ENCODE measurements at places on chromosomes 2 and 18.
A peak's percentile ranks its signal among the peaks of the same experiment; 100 is the strongest.

DNA sequence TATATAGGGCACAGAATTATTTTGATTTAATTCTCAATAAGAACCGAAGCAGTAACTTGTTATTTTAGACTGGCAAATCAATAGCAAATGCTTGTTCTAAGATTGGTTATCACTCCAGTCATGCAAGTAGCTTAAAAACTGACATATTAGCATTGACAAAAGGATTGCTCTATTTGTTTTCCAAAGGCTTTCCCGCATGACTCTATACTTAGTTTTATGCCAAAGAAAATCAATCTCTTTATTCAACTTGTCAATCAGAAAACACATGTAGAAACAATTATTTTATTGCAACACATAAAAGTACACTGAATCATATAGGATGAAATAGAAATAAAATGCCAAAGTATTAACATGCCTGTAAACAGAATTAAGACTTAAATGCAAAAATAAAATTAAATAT, 108.4 kb downstream of the AFF3 start:
- DNase-seq = no peak

DNA sequence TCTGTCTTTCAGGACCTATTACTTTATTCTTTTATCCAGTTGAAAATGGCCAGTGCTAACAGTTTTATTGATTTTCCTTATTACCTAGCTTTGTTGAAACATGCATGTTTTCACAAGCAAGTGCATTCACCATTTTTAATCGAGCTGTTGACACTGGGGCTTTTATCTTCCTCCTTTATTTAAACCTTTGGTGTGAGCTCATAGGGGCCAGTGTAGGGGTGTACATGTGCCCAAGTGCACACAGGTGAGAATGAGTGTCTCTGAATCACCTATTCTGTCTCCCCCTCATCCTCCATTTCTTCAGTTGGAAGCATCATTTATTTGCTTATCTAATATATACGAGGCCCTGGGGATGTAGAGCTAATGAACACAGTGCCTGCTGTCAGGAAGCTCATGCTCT, 199.1 kb downstream of the PRKCE start:
- no peak for DNase-seq

- DNase-seq = no peak
Measured at GRCh38 chr18:23618862-23619387, 32.6 kb upstream of the NPC1 start.

DNA sequence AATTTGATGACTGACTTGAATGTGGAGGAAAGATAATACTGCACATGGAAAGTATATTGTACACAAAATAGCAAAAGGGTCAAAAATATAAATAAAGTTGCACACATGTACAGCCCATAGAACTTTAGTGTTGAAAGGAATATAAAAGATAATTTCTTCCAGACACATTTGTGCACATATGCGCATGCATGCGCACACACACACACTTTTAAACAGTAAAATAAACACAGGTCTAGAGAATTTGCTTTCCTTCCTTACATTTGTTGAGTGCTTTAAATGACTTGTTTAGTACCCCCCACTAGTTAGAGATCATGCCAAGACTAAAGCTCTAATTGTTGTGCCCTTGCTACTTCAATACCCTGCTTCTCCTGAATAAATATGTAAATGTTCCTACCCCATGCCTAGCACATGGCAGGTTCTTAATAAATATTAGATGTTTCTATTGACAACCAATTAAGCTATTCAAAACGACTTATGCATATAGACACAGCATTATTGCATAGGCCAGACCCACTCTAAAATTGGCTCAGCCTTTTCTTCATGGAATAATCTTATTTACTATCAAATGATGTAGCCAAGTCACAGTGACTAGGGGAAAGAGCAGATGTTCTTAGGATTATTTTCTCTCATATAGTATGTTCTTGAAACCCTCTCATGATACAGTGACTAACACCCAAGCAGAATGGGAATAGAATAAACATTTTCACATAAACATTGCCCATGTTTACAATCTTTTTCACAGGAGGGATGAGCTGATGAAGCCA, 165.5 kb upstream of the ACVR2A start:
- no peak for DNase-seq

DNA sequence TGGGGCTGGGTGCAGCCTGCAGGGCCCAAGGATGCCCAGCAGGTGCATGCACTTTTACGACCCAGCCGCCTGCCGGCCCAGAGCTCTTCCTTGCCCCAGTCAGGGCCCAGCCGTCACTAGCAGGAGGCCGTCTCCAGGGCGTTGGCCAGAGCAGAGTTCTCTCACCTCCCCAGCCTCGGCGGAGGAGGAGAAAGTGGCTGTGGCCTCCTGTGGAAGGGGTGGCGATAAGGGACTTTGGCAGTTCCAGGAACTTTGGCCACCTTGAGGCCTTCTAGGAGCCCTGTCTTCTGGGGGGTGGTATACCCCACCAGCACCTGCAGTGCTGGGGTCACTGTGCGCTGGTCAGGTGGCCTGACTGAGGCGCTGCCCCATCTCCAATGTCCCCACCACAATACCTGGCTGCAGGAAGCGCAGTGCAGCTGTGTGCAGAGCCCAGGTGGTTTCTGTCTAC, 22.0 kb downstream of the NPPC start:
- DNase-seq = no peak

DNA sequence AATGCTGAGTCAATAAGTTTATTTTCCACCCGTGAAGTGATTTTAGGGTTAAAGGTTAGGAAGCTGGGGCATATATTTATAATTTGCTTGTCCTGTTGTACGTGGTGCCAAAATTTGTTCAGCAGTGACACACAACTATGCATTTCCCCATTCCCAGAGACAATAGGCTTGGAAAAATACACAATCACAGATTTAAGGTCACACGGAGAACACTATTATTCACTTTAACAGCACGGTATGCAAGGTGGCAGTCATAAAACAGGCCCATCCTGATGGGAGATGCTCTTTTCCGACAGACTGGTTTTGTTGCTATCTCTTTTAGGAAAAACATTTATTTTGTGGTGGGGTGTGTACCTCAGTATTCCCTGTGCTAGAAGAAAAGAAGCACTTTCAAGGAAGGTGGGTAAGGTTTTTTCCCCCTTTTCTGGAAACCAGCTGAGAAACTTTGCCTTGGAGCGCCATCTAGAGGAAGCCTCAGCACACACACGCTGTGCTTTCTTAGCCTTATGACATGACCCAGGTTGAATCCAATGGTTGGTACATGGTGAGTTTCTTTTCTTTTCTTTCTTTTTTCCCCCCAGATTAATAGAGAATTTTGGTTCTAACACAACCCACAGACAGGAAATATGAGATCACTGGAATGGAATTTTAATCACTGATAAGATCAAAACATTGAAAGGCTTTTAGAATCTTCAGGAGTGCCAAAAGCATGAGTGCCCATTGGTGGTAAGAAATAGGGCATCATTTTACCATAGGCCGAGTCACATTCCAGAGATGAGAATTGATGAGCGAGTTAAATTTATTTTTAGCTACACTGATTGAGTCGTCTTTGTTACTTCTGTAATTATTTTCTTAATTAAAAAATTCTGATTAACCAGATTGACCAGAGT, 332.1 kb downstream of the AGPS start:
- DNase-seq = peak; percentile 10

GRCh38 chr18:23499291-23499781, 4.0 kb upstream of the RMC1 start:
- DNase-seq = no peak

- DNase-seq = no peak
Measured at GRCh38 chr2:168087401-168087800, 160.0 kb downstream of the STK39 start.

DNA sequence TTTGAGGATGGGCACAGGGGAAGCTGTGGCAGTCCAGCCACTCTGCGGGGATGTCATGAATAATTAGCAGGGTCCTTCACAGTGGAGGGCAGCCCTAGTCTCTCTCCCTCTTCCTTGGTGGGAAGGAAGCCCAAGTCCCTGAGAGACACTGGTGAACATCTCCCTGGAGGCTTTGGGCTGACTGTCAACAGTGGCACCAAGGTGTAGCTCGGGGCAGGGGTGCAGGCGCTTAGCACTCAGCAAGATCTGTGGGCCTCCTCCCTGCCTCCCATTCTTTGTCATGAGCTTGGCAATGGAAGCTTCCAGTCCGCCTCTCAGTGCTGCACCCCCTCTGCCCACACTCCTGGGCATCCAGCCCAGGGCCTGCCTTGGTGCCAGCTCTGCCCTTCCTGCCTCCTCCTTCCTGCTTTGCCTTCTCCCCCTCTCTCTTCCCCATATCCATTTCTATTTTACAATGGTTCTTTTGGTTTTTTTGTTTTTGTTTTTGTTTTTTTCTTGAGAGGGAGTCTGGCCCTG, 59.4 kb downstream of the STEAP3 start:
- DNase-seq = no peak

DNA sequence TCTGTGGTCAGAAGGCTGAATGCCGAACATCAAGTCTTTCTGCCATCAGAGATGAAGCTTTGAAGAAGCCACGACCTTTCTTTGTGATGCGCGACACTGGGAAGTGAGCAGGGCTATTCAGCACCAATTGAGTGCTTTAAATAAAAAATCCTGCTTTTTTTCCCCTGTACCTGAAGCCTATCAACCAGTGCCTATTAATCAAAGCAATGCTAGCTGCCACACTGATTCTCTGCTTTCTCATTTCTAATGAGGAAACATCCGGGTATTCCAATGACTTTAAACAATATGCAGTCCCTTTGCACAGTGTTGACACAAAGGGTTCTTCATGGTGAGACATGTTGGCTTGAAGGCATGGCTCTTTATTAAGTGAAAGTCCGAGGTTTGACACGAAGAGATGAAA, 88.0 kb downstream of the GALR1 start:
- DNase-seq = no peak

DNA sequence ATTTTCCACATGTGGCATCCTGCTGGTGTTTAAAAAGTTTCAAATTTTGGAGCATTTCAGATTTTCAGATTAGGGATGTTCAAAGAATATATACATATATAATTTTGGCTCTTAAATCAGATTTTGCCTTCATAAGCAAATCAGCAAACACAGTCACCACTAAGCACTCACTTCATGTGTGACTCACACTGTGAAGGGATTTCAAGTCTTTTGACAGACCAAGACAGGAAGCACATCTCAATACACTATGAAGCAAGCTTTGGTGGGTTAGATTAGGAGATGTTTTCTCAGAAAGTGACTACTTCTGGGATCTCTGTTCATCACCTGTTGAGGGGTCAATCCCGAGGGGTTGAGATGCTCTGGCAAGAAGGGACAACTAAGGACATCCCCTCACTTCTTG, 227.8 kb upstream of the RBBP8 start:
- DNase-seq = no peak

GRCh38 chr2:59025157-59025757, 784.1 kb upstream of the FANCL start:
- no peak for DNase-seq

- DNase-seq = no peak
Measured at GRCh38 chr2:47803363-47803762, 20.4 kb downstream of the MSH6 start.

All from stimulated activated CD8-positive, alpha-beta memory T cell treated with anti-CD3 and anti-CD28 coated beads, Interleukin-4, amount 100 ng/mL, for 1 hour (primary cell).